ENCODE measurements at places on chromosomes 16 and 17.

DNA sequence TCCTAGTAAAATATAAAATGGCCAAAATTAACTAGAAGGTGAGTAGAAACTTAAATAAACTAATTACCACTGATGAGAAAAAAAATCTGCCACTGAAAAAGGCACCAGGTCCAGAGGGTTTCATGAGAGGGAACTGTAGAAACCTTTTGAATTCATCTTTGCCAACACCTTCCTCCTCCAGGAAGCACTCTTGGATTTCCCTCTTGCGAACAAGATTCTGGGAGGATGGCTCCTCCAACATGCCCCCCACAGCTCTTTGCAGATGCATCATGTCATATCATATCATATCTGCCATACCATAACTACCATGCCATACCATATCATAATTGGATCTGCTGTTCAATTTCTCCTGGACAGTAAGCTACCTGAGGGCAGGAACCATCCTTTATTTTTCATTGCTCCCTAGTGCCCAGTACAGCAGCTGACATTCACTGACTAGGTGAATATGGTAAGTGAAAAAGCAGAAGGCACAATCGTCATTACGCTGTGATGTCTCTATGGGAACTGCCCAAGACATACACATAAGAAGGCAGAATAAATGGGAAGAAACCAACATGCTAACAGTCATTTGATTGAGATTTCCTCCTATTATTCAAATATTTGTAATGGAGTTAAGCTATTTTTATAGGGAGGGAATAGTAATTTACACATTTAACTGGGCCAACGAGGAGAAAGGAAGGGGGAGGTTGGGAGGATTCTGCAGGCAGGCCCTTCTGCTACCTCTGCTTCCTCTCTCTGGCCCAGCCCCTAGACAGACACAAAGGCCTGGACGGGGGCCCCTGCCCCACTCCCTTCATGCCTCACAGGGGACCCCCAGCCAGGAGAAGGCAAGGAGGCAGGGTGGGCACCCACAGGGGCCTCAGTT, 110.1 kb upstream of the SMURF2 start:
- DNase-seq = no peak

DNA sequence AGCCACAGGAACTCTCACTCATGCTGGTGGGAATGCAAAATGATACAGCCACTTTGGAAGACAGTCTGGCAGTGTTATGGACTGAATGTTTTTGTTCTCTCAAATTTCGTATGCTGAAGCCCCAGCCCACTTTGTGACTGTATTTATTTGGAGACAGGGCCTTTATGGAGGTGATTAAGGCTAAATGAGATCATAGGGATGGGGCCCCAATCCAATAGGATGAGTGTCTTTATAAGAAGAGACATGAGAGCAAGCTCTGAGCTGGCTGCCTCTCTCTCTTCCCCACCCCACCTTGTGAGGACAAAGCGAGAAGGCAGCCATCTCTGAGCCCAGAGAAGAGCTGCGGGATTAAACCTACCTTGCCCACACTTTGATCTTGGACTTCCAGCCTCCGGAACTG, 21.9 kb upstream of the RAI1 start:
- no peak for DNase-seq

- no peak for DNase-seq
Observed at GRCh38 chr16:2481676-2482075, 6.7 kb downstream of the TBC1D24 start.

DNA sequence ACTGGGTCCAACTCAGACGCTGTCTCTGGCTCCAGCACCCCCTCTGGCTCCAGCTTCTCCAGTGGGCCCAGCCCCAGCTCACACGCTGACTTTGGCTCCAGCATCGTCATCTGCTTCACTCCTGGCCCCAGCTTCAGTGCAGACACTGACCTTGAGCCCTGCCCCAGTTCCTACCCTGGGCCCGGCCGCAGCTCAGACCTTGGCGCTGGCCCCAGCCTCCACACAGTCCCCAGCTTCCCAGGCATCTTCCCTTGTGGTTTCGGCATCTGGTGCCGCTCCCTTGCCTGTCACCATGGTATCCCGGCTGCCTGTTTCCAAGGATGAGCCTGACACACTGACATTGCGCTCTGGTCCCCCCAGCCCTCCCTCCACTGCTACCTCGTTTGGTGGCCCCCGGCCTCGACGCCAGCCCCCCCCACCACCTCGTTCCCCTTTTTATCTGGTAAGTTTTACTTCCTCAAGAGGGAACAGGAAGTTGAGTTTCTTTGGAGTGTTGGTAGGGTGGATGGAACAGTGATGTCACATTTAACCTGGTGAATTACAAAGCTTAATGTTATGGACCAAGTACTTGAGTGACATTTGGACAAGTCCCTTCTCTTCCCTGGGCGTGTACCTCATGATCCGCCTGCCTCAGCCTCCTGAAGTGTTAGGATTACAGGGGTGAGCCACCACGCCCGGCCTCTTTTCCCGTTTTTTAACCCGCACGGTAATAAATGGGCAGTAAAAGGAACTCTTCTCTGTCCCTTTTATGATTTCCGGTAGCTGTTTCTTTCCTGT, 23.4 kb upstream of the PHKG2 start:
- DNase-seq = no peak

DNA sequence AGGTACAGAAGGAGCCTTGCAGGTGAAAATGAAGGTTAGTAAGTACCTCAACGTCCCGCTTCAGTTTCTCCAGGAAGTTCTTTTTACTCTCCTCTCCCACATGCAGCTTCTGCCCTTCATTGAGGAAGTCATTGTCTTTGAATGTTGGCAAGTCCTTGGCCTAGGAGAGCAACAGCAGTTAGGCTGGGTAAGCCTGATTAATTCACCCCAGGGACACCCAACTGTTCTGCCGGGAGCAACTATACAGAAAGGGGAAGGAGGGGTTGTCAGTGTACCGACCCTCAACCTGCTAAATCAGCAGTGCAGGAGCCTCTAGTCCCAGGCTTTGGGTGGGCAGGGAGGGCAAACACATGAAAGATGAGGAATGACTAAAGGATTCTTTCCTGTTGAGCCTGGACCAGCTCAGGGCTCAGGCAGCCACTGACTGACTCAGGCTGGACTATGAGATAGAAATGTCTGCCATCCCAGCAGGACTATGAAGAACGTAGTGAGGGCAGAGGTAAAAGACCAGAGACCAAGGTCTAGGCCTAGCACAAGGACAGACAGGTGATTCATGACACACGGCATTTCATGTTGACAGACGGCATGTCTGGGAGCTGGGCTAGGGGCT, 21.6 kb downstream of the PIP4K2B start:
- DNase-seq = no peak

- no peak for DNase-seq
Observed at GRCh38 chr17:33596899-33597298, 303.8 kb upstream of the ASIC2 start.

GRCh38 chr17:55577687-55578086, 66.4 kb upstream of the SMIM36 start:
- no peak for DNase-seq

DNA sequence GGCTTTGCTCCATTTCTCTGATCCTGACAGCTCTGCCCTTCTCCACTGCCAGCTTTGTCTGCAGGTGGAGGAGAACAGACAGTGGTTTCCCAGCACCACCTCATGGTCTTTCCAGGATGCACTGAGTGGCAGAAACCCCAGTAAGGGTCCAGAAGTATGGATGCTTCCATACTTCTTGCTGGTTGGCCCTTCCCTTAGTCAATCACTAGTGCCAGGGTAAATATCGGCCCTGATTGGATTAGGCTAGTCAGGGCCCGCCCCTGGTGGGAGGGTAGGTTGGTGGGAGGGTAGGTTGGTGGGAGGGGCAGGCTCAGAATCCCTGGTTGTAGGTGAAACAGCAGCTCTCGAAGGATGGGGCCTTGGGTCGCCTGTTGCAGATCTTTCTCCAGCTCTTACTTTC, 10.2 kb downstream of the RNF213 start:
- DNase-seq = peak; percentile 15

DNA sequence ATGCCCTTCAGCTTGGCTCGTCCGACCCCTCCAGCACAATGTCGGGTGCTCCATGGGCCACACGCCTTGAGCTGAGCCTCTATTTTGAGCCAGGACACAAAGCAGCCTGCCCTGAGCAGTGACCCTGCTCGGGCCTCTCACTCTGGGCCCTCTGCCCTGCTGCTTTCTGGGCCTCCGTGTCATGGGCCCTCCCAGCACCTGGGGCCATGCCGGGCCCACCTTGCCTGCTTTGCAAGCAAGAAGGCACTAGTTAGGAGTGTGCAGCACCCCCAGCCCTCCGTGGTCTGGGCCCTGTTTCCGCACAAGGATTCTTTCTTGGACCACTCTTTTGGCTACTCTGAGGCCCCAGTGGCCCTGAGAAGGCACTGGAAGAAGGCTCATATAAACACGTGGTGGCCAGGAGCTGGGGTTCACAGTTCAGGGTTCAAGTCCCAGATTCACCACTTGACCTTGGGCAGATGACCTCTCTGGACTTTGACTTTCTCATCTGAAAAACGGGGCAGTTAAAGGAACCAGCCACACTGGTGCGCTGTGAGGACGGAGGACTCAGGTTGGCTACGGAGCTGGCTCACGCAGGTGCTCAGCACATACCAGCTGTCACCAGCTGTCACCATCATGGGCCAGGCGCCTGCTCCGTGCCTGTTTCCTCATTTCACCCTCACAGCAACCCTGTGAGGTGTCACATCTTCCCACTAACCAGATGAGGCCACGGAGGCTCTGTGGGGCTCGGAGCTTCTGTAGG, 166.0 kb upstream of the GSE1 start:
- DNase-seq = no peak

GRCh38 chr17:52147872-52148271, 10.6 kb downstream of the CA10 start:
- DNase-seq = no peak

- no peak for DNase-seq
Observed at GRCh38 chr17:14200354-14200753, 36.3 kb downstream of the CDRT15 start.

- no peak for DNase-seq
Observed at GRCh38 chr17:74080656-74081582, 122.6 kb upstream of the RPL38 start.

- no peak for DNase-seq
Observed at GRCh38 chr16:90050969-90051368, 26.2 kb downstream of the PRDM7 start.

DNA sequence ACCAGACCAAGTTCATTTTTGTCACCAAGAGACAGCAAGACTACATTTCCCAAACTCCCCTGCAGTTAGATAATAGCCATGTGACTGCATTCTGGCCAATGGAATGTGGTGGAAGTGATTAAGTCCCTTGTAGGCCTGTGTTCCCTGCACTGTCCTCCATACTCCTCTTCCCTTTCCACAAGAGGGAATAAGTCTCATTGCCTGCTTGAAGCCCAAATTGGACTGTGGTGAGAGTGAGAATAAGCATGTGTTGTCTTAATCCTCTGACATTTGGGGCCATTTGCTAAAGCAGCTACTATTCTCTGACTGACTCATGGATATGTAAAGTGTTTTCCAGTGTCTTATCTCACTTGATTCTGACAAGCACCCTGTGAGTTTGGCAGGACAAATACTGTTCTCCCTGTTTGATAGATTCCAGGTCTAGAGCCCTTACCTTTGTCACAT, 20.7 kb downstream of the PIK3R6 start:
- no peak for DNase-seq

- no peak for DNase-seq
Observed at GRCh38 chr16:25827709-25828108, 135.9 kb downstream of the HS3ST4 start.

- DNase-seq = no peak
Observed at GRCh38 chr16:14181371-14182050, 110.4 kb downstream of the MRTFB start.

DNA sequence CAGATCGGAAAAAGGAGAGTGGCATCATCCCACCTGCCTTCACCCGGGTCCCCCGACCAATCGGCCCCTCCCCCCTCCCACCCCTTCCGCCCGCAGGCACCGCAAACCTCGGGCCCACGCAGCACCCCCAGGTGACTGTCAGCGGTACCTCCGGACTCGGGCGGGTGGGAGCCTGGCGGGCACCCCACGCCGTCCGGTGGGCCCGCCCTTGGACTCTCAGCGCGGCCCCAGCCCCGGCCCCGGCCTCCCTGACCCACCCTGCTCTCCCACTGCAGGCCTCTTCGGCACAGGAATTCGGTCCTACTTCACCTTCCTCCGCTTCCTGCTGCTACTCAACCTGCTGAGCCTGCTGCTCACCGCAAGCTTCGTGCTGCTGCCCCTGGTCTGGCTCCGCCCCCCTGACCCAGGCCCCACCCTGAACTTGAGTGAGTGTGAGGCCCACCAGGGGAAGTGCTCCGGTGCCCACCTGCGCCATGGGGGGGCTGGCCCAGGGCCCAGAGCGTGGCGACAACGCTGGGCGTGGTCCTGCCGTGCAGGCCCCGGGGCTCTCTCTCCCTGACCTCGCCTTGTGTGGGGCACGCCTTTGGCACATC, 1.6 kb downstream of the TMC8 start:
- peak; percentile 90 for DNase-seq

GRCh38 chr17:45906927-45907622, 12.7 kb downstream of the MAPT start:
- DNase-seq = no peak

DNA sequence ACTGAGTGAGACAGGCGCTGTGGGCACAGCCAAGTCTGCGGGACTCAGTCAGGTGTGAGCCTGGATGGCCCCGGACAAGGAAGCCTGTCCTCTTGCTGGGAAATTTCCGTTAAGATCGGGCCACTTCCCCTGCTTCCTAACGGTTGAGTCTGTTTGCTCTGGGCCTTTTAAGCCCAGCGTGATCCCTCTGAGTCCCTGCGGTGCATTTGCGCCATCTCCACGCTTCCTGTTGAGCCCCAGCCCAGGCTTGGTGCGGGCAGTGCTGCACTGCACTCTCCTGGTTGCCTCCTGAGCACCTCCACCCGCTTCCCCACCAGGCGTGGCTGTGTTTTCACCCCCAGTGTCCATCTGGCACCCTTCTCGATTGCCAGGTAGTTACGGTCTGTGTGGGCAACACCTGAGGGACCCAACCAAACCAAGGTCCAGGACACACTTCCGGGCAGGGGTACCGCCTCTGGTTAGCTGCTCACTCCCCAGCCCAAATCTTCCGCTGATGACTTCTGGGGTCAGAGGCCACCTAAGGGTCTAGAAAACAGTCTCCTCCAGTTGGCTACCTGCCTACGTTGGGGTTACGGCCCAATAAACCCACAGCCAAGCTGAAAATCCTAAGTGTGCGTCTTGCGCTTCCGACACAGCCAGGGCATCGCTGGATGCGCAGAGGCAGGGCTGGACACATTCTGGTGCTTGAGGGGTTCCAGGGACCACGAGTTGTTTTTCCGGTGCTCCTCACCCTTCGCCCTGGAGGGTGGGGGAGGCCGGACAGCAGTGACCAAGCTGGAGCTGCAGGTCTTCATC, 1.4 kb upstream of the SLC25A10 start:
- no peak for DNase-seq

- DNase-seq = no peak
Observed at GRCh38 chr17:6070913-6071511, 833 bp downstream of the WSCD1 start.

- no peak for DNase-seq
Observed at GRCh38 chr16:7336742-7337141, 4.1 kb downstream of the RBFOX1 start.

GRCh38 chr17:19414396-19415280, 3.6 kb downstream of the RNF112 start:
- no peak for DNase-seq

GRCh38 chr17:76384987-76385891, 830 bp downstream of the SPHK1 start:
- peak; percentile 49 for DNase-seq

- no peak for DNase-seq
Observed at GRCh38 chr16:84530590-84530989, 26.1 kb upstream of the MEAK7 start.

Data from CD8-positive, alpha-beta memory T cell (primary cell).